ENCODE measurements at places on chromosomes 6 and 20. TPM values are rescaled to one million over a fixed set of nuclear protein-coding genes. Genes with fewer than 3 reads are reported as not detected.
A peak's percentile ranks its signal among the peaks of the same experiment; 100 is the strongest.

DNA sequence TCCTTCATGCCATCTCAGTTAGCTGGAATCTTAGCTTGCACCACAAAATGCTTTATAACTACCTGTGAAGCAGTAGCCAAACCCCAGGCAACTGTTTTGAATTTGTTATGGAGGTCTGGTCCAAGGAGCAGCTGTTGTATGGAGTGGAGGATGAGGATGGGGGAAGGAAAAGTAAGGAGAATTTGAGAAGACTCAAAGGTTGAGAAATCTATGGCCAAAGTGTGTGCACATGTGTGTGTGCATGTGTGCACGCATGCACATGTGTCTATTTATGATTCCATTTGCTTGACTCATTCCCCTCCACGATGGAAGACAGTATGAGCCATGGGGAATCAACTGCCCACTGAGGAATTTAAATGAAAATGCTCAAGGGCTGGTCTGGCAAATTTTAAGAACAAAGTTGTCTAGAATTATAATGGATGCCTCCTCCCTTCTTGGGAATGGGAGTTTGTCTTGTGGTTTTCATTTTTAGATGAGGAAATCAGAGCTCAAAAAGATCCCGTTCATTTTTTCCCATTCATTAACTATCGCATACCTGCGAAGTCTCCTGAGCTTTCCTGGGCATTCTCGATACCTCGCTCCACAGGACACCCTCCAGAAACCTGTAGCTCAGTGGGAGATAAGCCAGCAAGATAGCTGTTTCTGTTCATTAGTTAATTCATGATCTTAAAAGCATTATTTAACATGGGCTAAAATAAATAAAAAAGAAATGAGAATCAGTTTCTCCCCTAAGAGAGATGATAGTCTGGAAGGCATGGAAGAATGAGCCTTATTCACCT lies 152.3 kb upstream of the NEDD9 start:
- no peak for DNase-seq

GRCh38 chr20:7196481-7196880 lies 429.0 kb downstream of the BMP2 start:
- no peak for DNase-seq

Gene SPEF1
- not detected for polyA plus RNA-seq

GRCh38 chr6:14645841-14646240 lies 528.3 kb downstream of the CD83 start:
- DNase-seq, result no peak

GRCh38 chr6:69820018-69820417 lies 23.2 kb upstream of the LMBRD1 start:
- DNase-seq, result no peak

GRCh38 chr6:84762220-84763002 lies 2.0 kb downstream of the TBX18 start:
- DNase-seq, result peak; percentile 64

DNA sequence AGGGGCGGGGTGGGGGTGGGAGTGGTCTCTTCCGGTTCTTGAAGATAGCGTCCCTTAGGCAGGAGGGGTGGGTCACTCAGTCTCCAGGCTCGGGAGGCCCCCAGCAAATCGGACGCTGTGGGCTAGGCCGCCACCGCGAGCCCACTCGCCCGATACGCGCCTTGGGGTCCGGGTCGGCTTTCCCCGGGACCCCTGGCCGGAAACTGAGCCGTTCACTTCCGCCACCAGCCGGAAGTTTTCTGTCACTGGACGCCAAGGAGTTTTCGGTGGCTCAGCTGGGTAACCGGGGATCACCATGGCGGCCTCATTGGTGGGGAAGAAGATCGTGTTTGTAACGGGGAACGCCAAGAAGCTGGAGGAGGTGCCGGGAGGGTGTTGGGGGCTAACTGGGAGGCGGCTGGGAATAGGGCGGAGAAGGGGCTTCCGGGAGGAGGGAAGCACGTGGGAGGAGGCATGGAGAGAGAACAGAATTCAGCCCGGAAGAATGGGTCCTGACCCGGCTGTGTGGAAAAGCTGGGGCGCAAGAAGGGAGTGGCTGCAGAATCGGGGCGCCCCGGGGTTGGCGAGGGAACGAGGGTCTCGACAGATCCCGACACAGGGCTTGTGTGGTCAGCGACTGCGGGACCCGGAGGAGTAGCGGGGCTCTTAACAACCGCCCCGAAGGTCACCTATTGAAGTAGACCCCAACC lies at the start of gene ITPA:
TSS of gene ITPA (plus strand) at position 242 of the 689 bp plus-strand sequence. CDS start at position 296, 54 bp downstream.
- DNase-seq, result peak; percentile 69

DNA sequence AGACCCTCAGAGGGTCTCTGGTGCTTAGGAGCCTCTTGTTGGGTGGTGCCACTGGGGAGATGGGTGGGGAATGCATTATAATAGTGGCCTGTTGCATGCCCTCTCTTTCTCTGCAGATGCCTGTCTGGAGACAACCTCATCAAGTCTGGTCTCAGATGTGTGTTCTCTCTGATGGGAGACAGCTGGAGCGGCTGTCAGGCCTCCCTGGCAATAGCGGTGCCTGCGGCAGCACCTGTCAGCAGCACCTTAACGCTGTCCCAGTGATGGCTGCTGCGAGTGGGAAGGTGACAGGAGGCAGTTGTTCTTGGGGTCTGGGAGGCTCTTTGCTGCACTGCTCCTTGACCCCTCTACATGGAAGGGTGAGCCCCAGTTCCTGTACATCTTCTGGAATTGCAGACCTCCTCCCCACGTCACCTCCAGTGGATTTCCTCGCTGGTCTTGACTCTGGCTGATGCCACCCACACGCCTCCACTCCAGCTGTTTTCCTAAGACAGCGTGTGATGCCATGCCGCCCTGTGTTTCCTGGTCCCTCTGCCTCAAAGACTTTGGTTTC lies 63.3 kb upstream of the BLCAP start:
- no peak for DNase-seq

- DNase-seq, result no peak
Observed at GRCh38 chr6:9503111-9503761, 911.6 kb downstream of the TFAP2A start.

DNA sequence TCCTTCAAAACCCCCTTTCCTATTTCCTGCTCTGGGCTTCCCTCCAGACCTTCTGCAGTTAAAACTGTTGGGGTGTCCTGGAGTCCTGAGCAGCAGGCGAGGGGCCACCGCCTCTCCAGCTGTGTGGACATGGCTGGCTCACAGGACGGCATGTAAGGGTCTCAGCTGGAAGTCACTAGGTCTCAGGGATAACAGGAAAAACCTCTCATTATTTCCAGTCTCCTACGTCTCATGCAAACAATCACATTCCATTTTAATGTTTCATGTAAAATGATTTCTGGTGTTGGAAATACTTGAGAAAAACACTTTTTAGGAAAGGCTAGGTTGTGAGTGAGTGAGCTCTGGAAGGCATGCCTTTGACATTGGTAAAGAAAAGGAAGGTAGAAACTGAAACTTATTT lies 158.7 kb downstream of the SCML4 start:
- no peak for DNase-seq

DNA sequence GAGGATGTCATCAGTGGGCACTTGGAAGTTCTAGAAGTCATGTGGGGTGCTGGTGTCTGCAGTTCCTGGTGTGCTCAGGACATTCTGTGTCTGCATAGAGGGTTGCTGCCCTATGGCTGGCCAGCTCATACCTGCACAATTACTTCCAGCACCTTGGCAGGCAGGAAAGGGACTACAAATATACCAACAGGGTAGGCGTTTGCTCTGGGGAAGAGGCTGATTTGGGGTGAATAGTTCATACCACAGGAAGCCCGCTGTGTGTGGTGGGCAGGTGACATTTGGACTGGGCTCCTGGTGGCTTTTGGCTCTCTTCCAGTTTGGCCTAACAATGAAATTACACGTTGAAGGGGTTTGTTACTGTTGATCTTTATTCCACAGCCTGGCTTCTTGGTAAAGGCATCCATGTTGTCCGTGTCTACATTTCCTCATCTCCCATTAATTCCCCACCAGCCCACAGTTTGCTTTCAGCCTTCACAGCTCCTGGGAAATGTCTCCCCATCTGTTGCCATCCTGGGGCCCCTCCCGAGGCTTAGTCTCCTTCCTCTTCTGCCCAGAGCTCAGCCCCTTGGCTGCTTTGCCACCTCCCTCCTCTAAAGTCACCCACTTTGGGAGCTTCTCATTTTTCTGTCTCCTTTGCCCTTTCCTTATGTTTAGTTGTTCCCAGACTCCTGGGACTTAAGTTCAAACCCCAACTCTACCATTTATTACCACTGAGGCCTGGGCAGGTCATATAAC lies 88.1 kb downstream of the RSPH3 start:
- DNase-seq, result no peak

Gene TRIM40
- polyA plus RNA-seq, result 0.08 TPM

GRCh38 chr6:87949194-87949593 lies 98.4 kb upstream of the SPACA1 start:
- no peak for DNase-seq

DNA sequence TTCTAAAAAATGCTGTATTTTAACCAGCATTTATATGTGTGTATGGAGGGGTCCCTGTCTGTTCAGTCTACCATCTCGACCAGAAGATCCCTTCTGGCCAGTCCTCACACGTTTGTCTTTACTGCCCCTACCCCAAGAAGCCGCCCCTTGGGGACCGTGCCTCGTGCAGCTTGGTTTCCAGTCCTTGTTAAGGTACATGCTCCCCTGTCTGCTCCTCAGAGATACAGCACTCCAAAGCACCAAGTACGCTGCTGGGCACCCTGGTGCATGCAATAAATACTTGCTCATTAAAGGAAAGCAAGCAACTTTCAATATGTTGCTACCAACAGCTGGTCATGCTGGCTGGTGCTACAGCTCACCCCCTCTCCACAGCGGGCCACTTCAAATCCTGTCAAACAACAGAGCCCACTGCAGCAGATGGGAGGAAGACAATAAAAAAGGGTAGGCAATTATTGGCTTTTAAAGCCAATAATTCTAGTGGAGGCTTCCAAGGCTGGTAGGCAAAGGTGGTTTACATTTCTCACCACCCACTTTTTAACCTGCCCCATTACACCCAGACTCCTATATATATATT lies 61.6 kb downstream of the PSMG4 start:
- DNase-seq, result no peak

Gene IRF4
- polyA plus RNA-seq, result not detected

GRCh38 chr20:635893-636338 lies 17.1 kb downstream of the SRXN1 start:
- no peak for DNase-seq

Gene MYBL2
- 80.2 TPM for polyA plus RNA-seq

- DNase-seq, result no peak
Observed at GRCh38 chr20:32957459-32957858, 46.8 kb downstream of the SUN5 start.
